AG04450 (cell line): ENCODE measurements at places on chromosomes 6 and 20. TPM values are rescaled to one million over a fixed set of nuclear protein-coding genes. Genes with fewer than 3 reads are reported as not detected.

The GOPC gene
- 25.0 and 37.8 TPM in 2 replicates for polyA plus RNA-seq

DNA sequence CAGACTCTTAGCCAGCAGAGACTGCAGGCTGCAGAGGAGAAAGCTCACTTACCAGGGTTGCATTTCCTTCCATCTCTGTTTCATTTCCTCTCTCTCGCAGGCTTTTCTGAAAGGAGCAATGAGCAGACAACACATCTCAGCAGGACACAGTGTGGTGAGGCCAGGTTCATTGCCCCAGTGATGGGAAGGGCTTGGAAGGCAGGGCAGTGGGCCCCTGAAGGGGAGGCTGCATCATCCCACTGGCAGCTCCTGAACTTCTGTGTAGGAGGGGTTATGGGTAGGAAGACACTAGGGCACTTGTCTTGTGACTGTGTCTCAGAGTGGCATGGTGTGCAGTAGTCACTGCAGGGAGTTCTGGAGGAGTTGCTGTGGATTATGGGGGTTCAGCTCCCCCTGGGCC lies 246.8 kb downstream of the QKI start:
- no peak for DNase-seq

- no peak for DNase-seq
These were observed 525 bp upstream of the MAK start for GRCh38 chr6:10838794-10839333.

The GRIK2 gene
- polyA plus RNA-seq = 10.6 and 12.8 TPM in 2 replicates

The SLC32A1 gene
- polyA plus RNA-seq = not detected in 2 replicates

DNA sequence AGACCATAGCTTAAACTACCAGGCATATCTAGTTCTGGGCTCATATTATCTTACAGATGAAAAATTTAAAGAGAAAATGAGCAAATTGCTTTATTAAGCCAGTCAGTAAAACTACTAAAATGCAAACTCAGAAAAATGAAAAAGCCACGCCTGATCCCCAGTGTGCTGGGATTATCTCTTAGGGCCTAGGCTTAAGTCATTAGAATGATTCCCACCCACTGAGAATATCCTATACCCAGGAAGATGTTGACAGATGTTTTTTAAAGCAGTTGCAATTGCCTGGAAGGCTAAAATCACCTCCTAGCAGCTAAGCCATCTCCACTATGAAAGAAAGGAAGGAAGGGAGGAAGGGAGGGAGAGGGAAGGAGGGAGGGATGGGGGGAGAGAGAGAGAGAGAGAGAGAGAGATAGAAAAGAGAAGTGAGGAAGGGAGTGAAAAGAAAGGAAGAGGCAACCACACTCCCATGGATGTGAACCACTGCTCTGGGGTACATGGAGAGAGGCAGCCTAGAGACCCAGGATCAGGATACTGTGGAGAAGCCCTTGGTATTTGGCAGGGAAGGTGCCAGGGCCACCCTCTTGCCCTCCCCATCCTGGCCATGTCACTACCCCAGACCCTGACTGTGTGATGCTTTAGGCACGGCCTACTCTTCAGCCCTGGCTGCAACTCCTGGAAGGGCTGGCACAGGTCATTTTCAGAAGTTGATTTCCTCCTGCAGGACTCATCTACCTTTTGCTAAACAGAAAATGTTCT lies 21.9 kb downstream of the NEDD9 start:
- no peak for DNase-seq

The ADGRF5 gene
- not detected in 2 replicates for polyA plus RNA-seq

The MCCD1 gene
- not detected in 2 replicates for polyA plus RNA-seq

DNA sequence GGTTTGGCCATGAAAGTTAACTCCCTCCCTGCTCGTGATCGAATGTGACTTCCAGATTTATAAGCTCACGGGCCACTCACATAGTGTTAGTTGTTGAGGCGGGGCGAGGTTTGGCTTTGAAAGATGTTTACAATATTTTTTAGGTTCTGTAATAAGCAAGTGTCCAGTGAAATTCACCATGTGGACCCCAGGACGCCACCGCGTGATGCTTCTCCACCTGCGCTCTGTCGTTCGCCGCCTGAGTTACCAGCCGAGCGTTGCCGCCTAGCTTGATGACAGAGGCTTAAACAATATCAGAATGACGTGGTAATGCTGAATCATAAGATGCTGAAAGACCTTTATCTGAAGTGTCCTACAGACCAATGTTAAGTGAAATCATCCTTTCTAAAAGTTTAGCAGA lies 241.0 kb downstream of the MYLK4 start:
- no peak for DNase-seq

GRCh38 chr6:13261464-13261994 lies 66.8 kb downstream of the TBC1D7 start:
- no peak for DNase-seq

GRCh38 chr6:164163239-164163638 lies 748.7 kb downstream of the QKI start:
- no peak for DNase-seq

GRCh38 chr20:9392892-9393857 lies 121.2 kb upstream of the LAMP5 start:
- DNase-seq = no peak

DNA sequence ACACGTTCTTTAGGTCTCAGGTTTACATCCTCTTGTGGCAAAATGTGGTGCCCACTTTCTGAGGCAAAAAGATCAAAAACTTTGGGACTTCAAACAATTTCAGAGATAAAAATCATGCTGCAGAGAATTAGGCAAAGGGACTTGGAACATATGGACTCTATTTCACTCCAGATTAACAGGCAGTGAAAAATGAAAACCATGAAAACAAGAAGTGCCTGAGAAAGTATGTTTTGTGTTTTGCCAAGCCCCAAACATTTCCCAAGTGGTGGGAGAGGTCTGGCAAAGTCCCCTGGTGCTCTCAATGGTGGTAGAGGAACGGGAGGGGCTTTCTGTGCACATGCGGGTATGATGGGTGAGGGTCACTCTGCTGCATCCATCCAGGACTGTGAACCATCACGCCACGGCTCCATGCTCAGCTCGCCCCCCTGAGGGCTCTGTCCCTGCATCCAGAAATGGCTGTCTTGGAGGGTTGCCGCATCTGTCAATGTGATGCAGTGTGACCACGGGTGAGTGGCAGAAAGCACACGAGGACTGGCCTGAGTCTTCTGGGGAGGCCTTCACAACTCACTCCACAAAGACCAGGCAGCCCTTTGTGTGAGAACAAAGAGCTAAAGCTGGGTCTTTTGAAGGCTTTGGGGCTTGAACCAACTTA lies 43.2 kb upstream of the TBC1D7 start:
- no peak for DNase-seq

The RAMACL gene
- 0.77 and 0.87 TPM in 2 replicates for polyA plus RNA-seq

- DNase-seq = no peak
These were observed 2.9 kb upstream of the HIVEP2 start for GRCh38 chr6:142947714-142948480.

DNA sequence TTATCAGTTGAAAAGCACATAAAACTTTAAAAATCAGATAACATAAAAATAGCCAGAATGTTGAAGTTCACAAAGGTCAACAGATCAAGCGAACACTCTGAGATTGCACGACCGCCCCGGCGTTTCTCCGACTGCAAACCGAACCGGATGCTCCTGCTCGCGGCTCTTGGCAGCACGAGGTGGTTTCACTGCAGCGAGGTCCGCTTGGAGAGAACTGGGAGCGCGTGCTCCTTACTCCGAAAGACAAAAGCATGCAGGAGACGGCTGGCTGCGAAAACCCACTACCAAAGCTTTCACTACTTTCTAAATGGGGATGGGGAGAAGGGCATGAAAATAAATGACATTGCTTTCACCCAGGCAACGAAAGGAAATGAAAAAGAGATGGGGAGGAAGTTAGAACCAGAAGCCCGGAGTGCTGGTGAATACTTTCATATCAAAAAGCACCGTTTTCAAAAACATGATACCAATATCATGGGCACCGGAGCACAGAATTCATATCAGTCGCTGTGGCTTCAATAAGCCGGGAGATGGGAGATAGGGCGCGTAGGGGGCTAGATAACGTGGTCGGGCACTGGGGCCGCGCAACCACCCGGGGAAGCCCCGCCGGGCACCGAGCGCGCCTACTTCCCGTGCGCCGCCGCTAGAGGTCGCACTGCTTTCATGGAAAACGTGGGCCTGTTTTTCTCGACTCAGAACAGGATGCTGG lies 8.3 kb upstream of the ANKRD60 start:
- no peak for DNase-seq

DNA sequence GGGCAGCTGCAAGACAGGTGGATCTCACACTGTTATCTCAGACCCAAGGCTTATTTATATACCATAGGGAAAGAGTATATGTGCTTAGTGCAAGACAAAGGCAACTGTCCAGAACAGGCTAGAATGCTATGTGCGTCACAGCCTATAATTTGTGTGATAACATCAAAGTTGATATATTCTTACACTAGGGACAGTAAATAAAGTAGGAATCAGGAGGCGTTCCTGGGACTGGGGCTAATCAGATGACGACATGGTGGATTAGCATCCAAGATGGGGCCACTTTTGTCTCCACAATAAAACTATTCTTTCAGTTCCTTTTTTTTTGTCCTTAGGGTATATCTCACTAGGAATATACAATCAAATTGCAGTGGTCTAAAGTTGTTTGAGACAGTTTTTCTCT lies 54.9 kb upstream of the IER3 start:
- DNase-seq = no peak

The BPIFA1 gene
- polyA plus RNA-seq = not detected in 2 replicates

- no peak for DNase-seq
These were observed 7.5 kb downstream of the FOXS1 start for GRCh38 chr20:31837896-31838397.

DNA sequence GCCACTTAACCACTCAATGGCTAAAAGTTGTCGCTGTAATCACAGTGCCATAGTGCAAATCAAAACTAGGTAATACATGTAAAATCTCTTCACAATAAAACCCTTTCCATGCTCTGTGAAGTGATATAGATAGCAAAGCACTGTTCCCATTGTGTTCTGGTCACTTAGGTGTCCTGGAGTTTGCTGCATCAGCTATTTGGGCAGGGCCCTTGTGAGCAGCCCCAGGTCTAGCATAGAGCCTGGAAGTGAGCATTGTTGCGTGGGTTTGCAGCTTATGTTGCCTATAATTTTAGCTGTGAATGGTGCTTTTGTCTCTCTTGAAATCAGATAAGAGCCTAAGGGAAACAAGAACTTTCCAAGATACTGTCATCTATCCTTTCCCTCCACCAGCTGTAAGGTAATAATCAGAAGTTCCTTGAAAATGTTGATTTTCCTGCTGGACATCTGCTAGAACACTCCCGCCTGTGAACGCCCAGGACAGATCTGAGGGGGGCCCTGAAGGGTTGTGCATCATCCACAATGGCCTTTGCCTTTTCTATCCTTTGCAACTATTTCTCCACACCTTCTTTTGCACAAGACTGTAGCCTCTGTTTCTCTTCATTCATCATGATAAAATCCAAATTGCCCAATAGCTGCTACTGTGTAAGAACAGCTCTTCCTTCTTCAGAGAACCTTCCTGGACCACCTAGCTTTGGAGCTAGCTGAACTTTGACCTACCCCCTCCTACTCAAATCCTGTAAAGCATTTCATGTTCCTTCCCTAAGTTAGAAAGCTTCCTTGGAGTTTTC lies 57.0 kb downstream of the TNFAIP3 start:
- no peak for DNase-seq

The BTNL2 gene
- polyA plus RNA-seq = not detected in 2 replicates

The NINL gene
- polyA plus RNA-seq = 7.8 and 10.4 TPM in 2 replicates

DNA sequence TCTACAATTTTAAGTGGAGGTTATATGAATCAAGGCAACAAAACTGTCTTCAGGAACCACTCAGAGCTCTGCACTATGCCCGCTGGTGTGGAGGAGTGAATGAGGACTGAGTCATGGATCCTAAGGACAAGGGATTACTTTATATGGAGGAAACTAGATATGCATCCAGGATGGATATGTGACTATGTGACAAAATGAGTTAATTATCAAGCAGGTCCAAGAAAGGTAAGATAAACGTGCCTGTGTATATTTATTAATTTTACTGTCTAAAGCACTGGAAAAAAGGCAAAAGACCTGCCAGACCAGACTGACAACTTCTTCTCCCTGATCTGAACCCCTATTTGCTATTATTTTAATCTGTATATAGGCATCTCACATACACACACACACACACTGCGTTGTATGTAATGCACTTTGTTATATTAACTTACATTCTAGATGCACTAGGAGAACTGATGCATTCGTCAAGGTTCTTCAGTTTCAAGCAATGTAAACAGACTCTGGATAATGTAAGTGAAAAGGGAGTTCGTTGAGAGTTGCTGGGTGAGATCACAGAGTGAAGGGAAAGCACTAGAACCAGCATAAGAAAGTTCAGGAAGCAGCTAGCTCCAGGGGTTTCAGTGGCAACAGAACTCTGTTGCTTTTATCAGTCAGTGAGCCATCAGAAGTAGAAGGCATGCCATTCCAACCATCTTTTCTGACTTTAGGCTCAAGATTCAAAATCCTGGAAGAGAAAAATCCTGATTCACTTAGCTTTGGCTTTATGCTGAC lies 26.4 kb upstream of the ADGRG6 start:
- DNase-seq = peak; percentile 26

The RBM24 gene
- 9.1 and 11.3 TPM in 2 replicates for polyA plus RNA-seq

GRCh38 chr6:161884782-161885181 lies 610.9 kb upstream of the AGPAT4 start:
- no peak for DNase-seq

- no peak for DNase-seq
These were observed 78.7 kb upstream of the BTN3A2 start for GRCh38 chr6:26286168-26286877.

GRCh38 chr20:36277546-36277945 lies 28.6 kb upstream of the DLGAP4 start:
- DNase-seq = no peak

GRCh38 chr6:56807326-56807988 lies 147.4 kb upstream of the BEND6 start:
- DNase-seq = no peak

The GDAP1L1 gene
- polyA plus RNA-seq = not detected in 2 replicates

The TAF4 gene
- polyA plus RNA-seq = 2.6 and 2.7 TPM in 2 replicates

DNA sequence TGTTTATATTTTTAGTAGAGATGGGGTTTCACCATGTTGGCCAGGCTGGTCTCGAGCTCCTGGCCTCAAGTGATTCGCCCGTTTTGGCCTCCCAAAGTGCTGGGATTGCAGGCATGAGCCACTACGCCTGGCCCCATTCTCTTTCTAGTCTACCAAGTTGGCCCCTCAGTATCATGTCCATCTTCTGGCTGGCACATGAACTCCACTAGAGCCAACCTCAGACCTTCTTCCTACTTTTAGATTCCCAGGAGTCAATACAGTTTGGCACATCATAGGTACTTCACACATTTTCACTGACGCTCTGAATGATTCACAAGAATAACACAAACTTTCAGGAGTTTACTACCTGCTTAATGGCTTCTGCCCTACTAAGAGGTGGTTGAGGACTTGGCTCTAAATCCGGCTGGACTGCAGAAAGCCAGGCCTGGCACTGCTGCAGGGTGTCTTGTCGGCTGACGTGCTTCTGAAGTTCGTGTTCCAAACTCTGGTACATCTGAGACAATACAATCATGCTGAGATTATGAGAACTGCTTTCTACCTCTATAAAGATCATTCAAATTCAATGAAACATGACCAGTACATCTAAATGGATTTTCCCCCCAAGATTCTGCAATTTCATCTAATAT lies 293.3 kb downstream of the SYNE1 start:
- DNase-seq = no peak

DNA sequence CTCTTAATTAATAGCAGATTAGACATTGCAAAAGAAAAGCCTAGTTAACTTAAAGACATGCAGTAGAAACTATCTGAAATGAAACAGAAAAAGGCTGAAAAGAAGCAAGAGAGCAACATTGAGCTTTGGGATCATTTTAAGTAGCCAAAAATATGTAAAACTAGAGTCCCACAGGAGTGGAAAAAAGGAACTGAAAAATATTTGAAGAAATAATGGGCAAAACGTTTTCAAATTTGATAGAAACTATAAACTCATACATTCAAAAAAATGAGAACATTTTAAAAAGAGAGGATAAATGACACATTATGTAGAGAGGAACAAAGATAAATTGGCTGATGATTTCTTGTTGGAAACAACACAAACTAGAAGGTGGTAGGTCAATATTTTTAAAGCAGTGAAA lies 166.1 kb upstream of the AKAP12 start:
- DNase-seq = no peak

The SLC35F1 gene
- 0.07 and 0.14 TPM in 2 replicates for polyA plus RNA-seq
